ENCODE measurements at places on chromosomes 11 and 22.

DNA sequence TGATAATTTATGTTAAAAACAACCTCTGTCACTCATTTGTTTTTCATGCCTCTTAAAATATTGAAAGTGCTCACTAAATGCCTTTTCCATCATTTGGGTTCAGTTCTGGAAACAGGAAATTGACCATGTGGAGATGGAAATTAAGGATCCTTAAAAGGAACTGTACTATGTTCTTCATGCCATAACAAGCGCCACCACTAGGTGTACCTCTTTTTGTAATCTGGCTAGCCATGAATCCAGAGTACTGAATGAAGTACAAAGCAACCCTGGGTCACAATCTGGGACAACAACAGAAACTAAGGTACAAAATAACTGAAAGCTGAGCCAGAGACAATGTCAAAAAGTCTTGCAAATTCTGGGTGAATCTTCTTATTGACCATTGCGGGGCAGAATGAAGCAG is 559.1 kb downstream of the FAM181B start:
- no peak for DNase-seq

- no peak for DNase-seq
These were observed 53.8 kb upstream of the CHRM4 start for GRCh38 chr11:46445192-46445919.

GRCh38 chr11:104124979-104125378 is 39.0 kb downstream of the PDGFD start:
- no peak for DNase-seq

- DNase-seq, result peak; percentile 5
These were observed 10.7 kb downstream of the OLFML1 start for GRCh38 chr11:7495882-7496551.

- no peak for DNase-seq
These were observed 706.8 kb downstream of the KCNA4 start for GRCh38 chr11:29309992-29310391.

GRCh38 chr22:42279425-42280020 is 9.1 kb upstream of the TCF20 start:
- no peak for DNase-seq

DNA sequence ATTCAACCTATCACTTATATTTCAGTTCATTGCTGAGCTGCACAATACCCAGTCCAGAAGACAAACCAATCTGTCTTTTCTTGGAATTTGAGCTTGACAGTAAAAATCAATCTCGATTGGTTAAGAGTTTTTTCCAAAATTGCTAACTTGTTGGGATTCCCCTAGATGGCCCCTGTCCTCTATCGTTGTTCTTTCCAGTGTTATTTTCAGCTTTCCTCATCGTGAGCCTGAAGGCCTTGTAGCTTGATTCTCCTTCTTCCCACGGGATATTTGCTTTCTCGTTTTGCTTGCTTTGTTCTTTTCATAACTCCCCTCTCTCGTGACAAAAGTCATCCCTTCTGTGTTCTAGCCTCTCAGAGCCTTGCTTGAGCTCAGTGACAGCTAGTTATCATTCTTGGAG is 3.1 kb downstream of the OR8B8 start:
- no peak for DNase-seq

Measured in CD4-positive, alpha-beta T cell treated with Interleukin-17A for 1 hour (primary cell).